ENCODE measurements at places on chromosomes 13 and 19.

- DNase-seq, result no peak
Measured at GRCh38 chr19:33745297-33745696, 51.4 kb upstream of the KCTD15 start.

- DNase-seq, result peak; percentile 15
Measured at GRCh38 chr19:45716359-45717130, 14.2 kb downstream of the FBXO46 start.

- DNase-seq, result peak; percentile 74
Measured at GRCh38 chr19:1455336-1456120, 5.6 kb downstream of the APC2 start.

GRCh38 chr13:101408154-101408553, 8.2 kb downstream of the NALCN start:
- no peak for DNase-seq

DNA sequence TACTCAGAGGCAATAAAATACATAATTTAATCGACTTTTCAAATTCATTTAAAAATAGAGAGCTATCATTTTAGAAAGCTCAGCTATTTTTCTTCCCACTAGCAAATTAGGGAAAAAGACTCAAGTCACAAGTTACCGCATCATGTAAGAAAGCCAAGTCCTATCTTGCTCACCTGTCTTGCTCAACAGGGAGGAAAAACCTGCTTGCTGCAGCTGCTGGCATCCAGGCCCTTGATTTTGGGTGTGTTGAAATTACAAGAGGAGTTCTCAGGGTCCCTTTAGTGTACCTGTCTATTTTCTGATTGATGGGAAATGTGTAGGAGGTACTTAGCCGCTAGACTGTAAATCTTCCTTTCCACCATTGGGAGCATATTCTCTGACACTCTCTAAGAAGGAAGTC, 22.2 kb downstream of the SLC10A2 start:
- DNase-seq, result no peak

DNA sequence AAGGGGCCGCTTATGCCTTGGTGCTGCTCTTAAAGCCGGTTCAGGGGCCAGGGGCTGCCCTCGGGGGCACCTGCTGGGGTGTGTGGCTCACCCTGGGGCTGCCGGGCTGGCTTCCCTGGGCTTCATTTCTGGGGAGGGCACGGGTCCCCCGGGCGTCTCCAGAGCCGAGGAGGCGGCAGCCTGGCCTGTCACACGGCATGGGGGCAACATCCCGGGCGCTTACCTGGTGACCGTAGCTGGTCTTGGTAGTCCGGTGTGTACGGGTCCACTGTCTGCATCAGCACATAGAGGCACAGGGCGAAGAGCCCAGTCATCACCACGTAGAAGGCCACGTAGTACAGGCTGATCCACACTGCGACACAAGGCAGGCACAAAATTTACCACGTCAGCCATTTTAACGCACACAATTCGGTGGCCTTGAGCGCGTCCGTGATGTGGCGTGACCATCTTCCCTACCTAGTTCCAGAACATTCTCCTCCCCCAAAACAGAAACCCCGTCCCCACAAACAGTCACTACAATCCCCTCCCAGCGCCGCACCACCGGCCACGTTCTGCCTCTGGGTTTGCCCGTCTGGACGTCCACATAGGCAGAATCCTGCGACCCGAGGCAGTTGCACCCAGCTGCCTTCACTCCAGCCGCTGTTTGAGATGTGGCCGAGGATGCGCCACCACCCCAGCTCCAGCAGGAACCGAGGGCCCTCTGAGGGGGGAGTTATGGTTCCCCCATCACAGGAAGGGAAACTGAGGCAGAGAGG, 3.2 kb downstream of the ATP4B start:
- DNase-seq, result no peak

DNA sequence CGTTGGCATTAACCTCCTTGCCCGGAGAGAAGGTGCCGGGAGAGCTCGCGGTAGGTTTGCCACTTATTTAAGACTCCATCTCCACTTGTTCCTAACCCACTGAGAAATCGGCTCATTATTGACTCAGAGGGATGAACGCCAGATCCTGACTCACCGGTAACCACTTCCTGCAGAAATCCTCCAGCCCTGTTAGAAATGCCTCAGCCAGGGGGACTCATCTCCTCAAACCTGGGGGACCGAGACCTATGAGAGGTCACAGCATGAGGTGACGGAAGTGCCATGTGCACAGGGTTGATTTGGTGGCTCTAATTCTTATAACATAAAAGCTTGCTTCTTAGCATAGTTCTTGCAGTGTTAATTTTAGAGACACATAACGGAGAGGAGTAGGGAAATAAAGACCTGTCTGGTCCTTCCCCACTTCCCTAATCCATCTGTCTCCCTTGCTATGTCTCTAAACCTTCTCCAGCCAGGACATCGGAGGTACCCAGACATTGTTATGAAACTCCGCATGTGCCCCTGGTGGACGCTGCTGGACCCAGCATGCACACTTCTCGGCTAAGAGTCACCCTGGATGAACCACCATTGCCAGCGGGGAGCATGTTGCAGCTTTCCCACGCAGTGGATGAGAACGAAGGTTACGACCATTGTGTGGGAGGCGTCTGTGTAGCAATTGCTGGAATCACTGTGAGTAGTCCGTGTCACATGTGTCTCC, 158.9 kb downstream of the EFNB2 start:
- no peak for DNase-seq

- DNase-seq, result no peak
Measured at GRCh38 chr19:4701557-4701956, 22.1 kb downstream of the DPP9 start.

- peak; percentile 1 for DNase-seq
Measured at GRCh38 chr13:25980255-25980654, 71.6 kb downstream of the SHISA2 start.

- DNase-seq, result no peak
Measured at GRCh38 chr13:106155411-106155810, 380.1 kb downstream of the EFNB2 start.

- no peak for DNase-seq
Measured at GRCh38 chr19:33864311-33864850, 67.7 kb downstream of the KCTD15 start.

- DNase-seq, result peak; percentile 15
Measured at GRCh38 chr19:46785054-46785979, 3.1 kb downstream of the SLC1A5 start.

GRCh38 chr13:24221007-24221406, 60.5 kb downstream of the SPATA13 start:
- DNase-seq, result no peak

- no peak for DNase-seq
Measured at GRCh38 chr13:43835701-43836100, 43.8 kb downstream of the CCDC122 start.

GRCh38 chr19:38081547-38082255, 142.3 kb downstream of the DPF1 start:
- no peak for DNase-seq

GRCh38 chr13:75657111-75657510, 21.0 kb downstream of the LMO7 start:
- DNase-seq, result no peak

DNA sequence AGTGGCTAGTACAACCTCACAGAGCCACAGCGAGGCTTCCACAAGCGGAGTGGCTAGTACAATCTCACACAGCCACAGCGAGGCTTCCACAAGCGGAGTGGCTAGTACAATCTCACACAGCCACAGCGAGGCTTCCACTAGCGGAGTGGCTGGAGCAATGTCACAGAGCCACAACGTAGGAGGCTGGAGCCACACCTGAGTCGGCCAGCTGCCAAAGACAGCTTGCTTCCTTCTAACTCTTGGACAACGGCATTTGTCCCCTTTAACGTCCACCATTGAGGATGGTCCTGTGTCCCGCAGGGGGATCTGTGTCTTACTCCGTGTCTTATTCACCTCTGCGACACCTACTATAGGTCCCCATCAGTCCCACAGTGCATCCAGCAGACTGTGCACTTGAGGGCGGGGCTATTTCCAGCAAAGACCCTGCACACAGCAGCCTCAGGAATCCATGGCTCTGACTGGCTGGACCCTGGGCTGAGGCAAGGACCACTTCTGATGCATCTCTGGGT, 3.7 kb downstream of the ZNF787 start:
- no peak for DNase-seq

DNA sequence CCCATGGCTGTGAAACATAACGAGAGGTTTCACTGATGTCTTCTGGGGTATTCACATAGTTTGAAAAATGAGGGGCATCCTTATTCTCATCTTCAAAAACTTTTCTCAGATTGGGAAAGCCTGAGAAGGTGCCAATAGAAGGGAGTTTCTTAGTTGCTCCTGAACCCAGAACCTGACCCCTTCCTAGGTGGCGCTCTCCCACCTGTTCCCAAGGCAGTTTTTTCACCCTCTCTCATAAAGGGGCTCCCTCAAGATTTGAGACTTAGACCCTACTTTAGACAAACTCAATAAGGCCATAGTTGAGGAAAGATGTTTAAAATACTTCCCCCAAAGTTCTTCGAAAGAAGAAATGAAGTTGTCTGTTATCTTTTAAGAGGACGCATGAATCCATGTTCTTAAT, 142.2 kb downstream of the FGF9 start:
- no peak for DNase-seq

GRCh38 chr13:27117952-27118351, 53.7 kb downstream of the USP12 start:
- DNase-seq, result no peak

- no peak for DNase-seq
Measured at GRCh38 chr19:21519488-21519887, 14.1 kb downstream of the ZNF429 start.

GRCh38 chr13:48275507-48275906, 28.0 kb upstream of the RB1 start:
- peak; percentile 12 for DNase-seq

- DNase-seq, result no peak
Measured at GRCh38 chr13:40313269-40314200, 352.9 kb downstream of the FOXO1 start.

DNA sequence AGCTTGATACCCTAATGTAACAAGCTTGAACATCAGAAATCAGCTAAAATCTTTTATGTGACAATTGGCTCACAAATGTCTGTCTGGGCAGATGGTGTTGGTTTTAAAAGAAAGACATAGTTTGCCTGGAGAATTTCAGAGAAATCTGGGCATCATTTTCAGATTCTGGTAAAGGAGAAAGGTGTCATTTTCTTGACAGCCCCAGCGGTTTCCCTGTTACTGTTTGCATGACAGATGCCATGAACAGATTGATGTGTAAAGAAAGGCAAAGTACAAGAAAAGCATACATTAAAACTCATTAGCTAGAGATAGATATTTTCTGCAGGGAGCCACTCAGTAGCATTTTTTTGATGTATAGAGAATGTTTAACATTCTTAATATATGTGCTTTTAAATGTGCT, 987.9 kb downstream of the OLFM4 start:
- no peak for DNase-seq

GRCh38 chr19:17352608-17353280, 15.4 kb downstream of the GTPBP3 start:
- no peak for DNase-seq

DNA sequence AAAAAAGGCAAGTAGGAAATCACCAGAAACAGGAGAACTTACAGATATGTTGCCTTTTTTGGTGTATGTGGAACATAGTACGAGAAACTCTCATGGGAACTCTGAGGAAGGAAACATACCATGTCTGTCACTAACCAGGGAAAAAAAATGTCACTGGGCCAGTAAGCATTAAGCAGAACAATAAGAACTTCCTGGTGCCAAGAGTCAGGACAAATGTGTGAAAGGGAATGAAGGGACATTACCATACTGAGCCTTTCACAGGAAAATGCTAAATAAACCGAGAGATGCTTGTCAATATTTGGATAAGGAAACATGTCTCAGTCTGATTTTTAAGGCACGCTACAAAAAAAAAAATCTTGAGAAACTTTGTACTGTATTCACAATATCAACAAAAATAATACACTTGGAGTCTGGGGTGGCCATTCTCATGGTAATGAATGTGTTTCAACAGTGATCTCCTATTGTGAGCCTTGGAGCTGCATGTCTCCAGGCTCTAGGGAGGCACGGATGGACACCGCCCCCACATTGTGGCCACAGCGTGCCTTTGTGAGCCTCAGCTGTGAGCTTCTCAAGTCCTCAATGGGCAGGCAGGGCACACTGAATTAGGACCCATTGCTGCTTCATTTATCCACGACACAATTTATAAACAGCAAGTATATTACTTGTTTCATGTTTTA, 113.0 kb upstream of the ARGLU1 start:
- DNase-seq, result no peak

DNA sequence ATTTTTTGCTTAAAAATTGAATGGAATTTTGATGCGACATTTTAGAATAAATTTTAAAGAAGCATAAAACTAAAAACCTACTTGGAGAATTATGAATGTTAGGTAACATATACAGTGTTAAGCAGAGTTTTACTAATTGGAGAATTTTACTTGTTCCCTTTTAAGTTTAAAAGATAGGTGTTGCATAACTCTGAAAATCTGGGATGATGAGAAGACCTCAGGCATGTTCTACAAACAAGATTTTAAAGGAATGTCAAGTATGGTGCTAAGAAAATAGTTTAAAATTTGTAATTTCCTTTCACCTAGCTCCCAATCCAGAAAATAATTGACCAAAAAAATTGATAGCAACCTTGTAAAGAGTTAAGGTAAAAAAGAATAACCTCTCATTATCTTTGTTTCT, 135.8 kb downstream of the RFC3 start:
- DNase-seq, result no peak

DNA sequence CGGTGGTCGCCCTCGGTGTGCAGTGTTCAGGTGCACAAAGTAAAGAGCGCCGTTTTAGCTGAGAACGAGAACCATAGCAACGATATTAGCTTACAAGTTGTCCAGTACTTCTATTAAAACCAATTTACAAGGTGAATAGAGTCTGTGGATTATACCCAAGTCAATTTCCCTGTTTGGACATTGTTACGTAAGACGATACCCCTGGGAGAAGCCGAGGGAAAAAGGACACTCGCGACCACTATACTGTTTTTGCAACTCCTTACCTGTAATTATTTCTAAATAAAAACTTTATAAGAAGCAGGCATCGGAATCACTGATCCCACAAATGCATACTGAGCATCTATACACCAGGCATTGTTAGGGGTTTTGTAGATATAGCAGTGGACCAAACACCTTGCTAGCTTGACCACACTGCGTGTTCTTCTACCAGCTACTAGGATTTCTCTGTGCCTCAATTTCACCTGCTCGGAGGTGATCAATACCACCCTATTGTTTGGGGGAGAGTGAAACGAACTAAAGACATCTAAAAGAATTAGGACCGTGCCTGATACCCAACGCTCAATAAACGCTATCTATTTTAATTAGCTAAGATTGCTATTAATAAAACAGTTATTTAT, 488 bp upstream of the EEF2 start:
- no peak for DNase-seq

Data from activated CD4-positive, alpha-beta T cell treated with anti-CD3 and anti-CD28 coated beads, Interleukin-2, Interleukin-4, amounts not matched to agents 100 ng/mL and 50 ng/mL, durations not matched to agents 16 hours and 8 hours (primary cell).